Activated CD4-positive, alpha-beta T cell treated with anti-CD3 and anti-CD28 coated beads, Interleukin-2, amount 50 U/mL, for 4 hours (primary cell): ENCODE measurements at places on chromosomes 12 and 14.
A peak's percentile ranks its signal among the peaks of the same experiment; 100 is the strongest.

- DNase-seq, result no peak
Observed at GRCh38 chr12:41466300-41466699, 278.2 kb downstream of the PDZRN4 start.

GRCh38 chr14:98290596-98290995 is 981.4 kb downstream of the BCL11B start:
- no peak for DNase-seq

DNA sequence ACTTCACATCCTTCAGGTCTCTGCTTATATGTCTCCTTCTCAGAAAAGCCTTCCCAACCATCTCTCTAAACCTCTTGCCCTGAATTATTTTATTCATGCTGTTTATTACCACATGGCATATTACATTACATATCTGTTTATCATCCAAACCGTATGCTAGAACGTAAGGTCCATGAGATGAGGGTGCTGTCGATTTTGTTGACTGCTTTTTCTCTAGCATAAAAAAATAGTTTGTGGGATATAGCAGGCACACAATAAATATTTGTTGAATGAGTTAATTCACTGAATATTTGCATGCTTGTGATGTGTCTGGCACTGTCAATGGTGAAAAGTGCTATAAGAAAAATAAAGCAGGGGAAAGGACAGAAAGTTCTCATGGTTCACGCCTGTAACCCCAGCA is 22.9 kb downstream of the SAMD4A start:
- no peak for DNase-seq

- no peak for DNase-seq
Observed at GRCh38 chr12:78756936-78757335, 107.6 kb upstream of the SYT1 start.

- no peak for DNase-seq
Observed at GRCh38 chr12:105047308-105047707, 37.0 kb downstream of the ALDH1L2 start.

GRCh38 chr12:65510007-65510406 is 231.5 kb downstream of the MSRB3 start:
- no peak for DNase-seq

GRCh38 chr14:82779301-82779700 is 1245.6 kb upstream of the SEL1L start:
- DNase-seq, result no peak

- peak; percentile 12 for DNase-seq
Observed at GRCh38 chr14:86038387-86039042, 508.6 kb downstream of the FLRT2 start.

GRCh38 chr12:1656902-1657301 is 27.9 kb downstream of the WNT5B start:
- DNase-seq, result no peak

DNA sequence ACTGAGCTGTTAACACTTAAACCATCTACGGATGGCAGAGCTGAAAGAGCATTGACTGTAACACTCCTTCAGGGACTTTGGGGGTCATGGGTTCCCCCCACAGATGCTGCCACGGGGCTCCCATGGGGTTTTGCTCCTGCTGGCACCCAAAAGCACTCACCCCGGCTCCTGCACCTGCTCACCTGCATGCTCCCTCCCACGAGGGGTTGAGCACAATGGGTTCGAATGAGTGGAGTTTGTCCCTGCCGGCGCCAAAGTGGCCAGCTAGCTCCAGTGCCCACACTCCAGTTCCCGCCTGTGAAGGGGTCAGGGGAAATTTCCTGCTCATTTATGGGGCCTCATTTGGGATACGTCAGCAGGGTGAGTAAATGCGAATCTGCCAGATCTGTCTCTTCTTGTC is 40.7 kb downstream of the TNFAIP2 start:
- no peak for DNase-seq

- no peak for DNase-seq
Observed at GRCh38 chr14:53124786-53125185, 28.3 kb downstream of the DDHD1 start.

- DNase-seq, result no peak
Observed at GRCh38 chr12:110426406-110426805, 22.9 kb upstream of the ANAPC7 start.

GRCh38 chr12:98058213-98058612 is 457.2 kb upstream of the TMPO start:
- no peak for DNase-seq

GRCh38 chr14:38171197-38171596 is 36.5 kb upstream of the SSTR1 start:
- no peak for DNase-seq

- no peak for DNase-seq
Observed at GRCh38 chr14:32023540-32023939, 53.6 kb upstream of the ARHGAP5 start.

DNA sequence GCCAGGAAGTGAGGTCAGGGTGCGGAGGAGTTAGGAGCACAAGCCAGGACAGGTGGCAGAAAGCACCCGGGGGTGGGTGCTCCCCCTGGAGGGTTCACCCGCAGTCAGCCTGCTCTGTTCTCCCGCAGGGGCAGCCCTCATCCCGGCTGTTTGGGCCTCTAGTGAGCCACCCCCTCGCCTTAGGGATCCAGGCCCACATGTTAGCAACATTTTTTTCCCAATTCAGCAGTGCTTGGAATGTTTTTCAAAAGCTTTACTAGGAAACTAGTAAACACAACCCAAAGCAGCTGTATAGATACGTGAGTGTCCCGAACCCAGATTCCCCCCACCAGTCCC is 28.5 kb upstream of the NXPH4 start:
- no peak for DNase-seq

DNA sequence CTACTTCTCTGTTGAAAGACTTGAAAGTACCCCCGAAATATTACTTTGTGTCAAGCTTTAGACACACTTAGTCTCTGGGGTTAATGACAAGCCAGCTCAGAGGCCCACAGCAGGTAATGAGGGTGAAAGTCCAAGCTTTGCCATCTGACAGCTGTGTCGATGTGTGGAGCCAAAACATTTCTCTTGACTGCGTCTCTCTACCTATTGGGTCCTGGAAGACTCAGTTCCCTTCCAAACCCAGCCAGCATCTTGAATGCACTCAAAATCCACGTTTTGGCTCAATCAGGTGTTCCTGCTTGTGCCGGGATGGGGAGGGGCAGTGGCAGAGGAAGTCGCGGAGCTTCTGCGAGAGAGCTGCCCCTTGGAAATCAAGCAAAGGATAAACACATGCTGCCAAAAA is 3.2 kb downstream of the PLXNC1 start:
- DNase-seq, result no peak

GRCh38 chr14:102219316-102219715 is 79.6 kb downstream of the WDR20 start:
- DNase-seq, result no peak

DNA sequence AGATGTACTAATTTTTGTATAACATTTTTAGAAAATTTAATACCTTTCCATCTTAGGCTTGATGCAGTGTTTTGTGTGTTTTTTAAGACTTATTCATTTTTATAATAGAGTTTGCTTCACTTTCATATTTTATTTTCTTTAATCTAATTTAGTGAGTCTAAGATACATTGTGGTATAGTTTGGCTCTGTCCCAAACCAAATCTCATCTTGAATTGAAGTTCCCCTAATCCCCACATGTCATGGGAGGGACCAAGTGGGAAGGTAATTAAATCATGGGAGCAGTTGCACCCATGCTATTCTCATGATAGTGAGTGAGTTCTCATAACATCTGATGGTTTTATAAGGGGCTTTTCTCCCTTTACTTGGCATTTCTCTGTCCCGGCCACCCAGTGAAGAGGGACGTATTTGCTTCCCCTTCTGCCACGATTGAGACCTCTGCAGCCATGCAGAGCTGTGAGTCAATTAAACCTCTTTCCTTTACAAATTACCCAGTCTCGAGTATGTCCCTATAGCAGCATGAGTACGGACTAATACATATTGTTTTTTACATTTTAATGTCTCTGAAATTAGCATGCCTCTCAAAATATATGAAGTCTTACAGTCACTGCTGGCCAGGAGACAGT is 34.9 kb downstream of the GABARAPL1 start:
- no peak for DNase-seq

GRCh38 chr14:31480156-31480555 is 7.7 kb downstream of the GPR33 start:
- no peak for DNase-seq

DNA sequence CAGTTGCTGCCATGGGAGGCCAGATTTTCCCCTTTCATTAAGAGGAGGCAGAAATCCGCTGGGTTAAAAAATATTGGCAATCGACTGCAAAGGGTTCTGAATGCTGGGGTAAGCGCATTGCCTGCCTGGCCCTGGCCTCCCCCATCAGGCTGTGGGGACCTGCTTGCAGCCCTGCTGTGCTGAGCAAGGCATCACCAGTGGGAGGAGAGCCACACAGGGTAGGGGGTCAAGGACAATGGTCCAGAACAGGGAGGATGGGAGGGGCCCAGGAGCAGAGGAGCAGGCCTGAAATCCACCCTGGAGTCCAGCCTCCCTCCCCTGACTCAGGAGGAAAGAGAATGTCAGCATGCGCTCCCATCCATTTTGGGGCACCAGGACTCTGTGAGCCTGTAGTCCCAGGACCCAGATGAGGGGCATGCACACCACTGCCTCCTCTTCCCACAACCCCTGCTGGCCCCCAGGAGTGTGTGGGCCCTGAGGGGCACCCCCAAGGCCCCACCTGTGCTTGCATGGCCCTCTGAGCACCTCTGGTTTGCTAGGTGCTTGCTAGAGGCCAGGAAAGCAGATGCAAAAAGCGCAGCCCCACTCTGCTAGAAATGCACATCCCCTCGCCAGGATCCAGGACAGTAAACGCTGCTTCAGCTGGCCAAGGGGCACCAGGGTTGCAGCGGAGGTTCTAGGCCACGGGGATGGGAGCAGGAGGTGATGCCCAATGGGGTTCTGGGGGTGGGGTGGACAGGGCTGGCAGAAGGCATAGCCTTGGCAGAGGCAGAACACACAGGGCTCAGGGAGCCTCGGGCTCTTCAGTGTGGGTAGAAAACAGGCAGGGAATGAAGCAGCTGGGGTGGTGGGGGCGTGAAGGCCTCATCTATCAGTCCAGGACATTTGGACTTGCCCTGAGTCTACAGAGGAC is 14.6 kb downstream of the TESC start:
- no peak for DNase-seq

GRCh38 chr14:84195514-84195913 is 1334.4 kb upstream of the FLRT2 start:
- no peak for DNase-seq

DNA sequence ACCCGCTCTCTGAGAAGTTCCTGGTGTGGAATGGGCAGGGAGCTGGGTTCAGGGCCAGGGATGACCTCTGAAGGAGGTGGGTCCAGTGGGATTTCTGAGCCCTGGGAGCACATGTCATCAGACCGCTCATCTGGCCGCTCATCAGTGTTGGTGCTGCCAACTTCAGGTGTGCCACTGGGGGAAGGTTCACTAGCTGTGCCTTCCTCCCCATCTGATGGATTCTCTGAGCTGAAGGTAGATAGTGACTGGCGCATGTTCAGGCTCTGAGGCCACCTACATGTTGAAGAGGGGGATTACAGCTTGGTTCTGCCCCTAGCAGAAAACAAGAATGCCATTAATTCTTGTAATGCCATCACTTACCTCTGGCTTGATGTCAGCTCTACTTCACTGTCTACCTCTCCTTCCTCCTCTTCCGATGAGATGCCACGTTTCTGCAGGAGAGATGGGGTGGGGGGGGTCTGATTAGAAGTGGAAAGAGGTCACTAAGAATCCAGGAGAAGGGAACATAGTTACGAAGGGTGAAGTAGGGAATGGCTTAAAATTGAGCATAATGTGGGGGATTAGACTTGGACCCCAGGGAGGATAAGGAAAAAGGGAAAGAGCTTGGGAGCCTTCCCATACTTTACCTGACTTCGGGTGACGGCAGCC is 17.2 kb downstream of the MAP3K12 start:
- DNase-seq, result no peak

DNA sequence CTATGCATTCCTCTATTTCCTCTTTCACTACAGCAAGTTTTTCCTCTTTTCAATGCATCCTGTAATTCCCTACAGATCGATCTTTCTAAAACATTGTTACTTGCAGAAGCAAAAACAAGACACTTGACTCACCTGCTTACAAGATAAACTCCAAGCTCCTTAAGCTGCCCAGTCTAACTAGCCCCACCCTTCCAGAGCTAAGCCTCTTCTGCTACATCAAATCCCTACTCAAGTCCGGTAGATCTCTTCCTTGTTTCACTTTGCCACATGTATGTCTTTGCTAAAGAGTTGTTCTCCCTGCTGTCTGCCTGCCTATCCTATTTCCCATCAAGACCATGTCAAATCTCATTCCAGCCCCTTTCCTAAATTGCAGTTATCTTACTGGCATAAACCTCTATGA is 724.8 kb downstream of the C12orf50 start:
- no peak for DNase-seq

- DNase-seq, result no peak
Observed at GRCh38 chr14:23442721-23443356, 7.4 kb upstream of the MYH7 start.

DNA sequence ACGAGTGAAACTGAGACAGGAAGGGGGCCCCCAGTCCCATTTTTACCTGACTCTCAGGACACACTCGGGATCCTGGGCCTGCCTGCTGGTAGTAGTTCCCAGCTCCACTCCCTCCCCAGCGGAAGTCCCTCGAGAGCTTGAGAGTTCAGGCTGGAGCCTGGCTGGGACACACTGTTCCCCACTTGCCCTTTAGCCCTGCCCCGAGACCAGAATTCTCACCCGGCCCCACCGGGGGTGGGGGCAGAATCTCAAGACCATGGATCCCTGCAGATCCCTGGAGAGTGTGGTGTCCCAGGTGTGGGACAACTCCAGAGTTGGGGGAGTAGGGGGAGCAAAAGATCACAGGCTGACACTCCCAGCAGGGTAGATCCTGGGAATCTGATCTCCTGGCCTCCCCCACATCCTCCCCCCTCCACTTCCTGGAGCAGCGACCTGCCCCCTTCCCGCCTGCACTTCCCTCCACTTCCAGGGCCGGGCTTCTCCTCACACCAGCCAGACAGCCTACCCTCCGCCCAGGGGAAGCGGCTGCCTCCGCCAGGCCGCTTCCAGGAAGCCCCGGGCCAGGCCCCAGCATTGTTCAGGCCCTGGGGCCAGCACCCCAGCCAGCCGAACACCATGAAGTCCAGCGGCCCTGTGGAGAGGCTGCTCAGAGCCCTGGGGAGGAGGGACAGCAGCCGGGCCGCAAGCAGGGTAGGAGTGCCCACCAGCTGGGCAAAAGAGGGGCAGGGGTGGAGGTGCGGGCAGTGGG is at the start of gene TNS2:
Gene TNS2, plus strand, starts transcription at position 495 of the 748 bp plus-strand sequence. Its CDS starts 121 bp downstream, at position 616.
- DNase-seq, result no peak

- no peak for DNase-seq
Observed at GRCh38 chr12:16130343-16130742, 147.1 kb downstream of the SLC15A5 start.

DNA sequence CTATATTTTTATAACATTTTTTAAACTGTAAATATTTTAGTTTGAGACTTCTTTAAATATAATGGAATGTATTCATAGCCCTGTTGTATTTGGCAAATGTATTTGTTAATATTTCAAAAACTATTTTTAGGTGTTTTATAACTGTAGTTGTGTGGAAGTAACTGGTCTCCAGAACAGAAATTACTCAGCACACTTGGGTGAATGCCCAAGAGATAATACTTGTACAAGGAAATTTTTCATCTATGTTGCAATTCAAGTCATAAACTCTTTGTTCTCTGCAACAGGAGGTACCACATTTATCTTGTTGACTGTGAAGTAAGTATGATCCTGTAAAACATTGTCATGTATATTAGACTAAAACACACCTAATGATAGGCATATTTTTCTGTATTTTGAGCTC is 72.8 kb downstream of the SLCO1B3 start:
- no peak for DNase-seq

- DNase-seq, result no peak
Observed at GRCh38 chr12:23556661-23557060, 392.8 kb downstream of the SOX5 start.
